Lower lobe of right lung (tissue), 2 donors: ENCODE measurements at places on chromosomes 1 and 21. TPM values are rescaled to one million over a fixed set of nuclear protein-coding genes. Genes with fewer than 3 reads are reported as not detected.

The OLIG2 gene
- total RNA-seq: not detected

The IL12RB2 gene
- total RNA-seq: 1.3 TPM

The HIVEP3 gene
- 11.6 TPM for total RNA-seq

The GJA9 gene
- not detected for total RNA-seq

The MXRA8 gene
- 39.3 TPM for total RNA-seq

The KRTAP11-1 gene
- total RNA-seq: not detected

The SMYD2 gene
- 41.6 TPM for total RNA-seq

The MROH9 gene
- total RNA-seq: 1.2 TPM

GRCh38 chr1:227996187-227996950 lies 10.4 kb upstream of the WNT3A start:
- no peak overlapping the region for H3K4me3 ChIP-seq
- H3K27ac ChIP-seq: no peak overlapping the region
- no peaks in the 10 kb centered on the region for H3K36me3 ChIP-seq
- no peaks in the 10 kb centered on the region for H3K4me1 ChIP-seq
- DNase-seq: no peak

DNA sequence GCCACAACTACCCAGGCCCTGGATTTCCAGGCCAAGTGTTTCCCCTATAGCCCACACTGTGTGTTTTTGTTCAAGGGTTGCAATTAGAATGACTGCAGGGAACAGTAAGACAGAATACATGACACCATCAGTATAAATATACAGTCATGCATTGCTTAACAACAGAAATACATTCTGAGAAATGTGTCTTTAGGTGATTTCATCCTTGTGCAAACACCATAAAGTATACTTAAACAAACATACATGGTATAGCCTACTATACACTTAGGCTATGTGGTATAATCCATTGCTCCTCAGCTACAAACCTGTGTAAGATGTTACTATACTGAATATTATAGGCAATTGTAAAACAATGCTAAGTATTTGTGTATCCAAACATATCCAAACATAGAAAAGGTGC lies 7.5 kb upstream of the SLC44A5 start:
- peaks cover 22% of the 10 kb centered on the region for H3K4me1 ChIP-seq
- no peak overlapping the region for H3K27ac ChIP-seq
- H3K4me3 ChIP-seq: no peak overlapping the region
- peaks cover 36% of the 10 kb centered on the region for H3K27me3 ChIP-seq
- no peak for DNase-seq

DNA sequence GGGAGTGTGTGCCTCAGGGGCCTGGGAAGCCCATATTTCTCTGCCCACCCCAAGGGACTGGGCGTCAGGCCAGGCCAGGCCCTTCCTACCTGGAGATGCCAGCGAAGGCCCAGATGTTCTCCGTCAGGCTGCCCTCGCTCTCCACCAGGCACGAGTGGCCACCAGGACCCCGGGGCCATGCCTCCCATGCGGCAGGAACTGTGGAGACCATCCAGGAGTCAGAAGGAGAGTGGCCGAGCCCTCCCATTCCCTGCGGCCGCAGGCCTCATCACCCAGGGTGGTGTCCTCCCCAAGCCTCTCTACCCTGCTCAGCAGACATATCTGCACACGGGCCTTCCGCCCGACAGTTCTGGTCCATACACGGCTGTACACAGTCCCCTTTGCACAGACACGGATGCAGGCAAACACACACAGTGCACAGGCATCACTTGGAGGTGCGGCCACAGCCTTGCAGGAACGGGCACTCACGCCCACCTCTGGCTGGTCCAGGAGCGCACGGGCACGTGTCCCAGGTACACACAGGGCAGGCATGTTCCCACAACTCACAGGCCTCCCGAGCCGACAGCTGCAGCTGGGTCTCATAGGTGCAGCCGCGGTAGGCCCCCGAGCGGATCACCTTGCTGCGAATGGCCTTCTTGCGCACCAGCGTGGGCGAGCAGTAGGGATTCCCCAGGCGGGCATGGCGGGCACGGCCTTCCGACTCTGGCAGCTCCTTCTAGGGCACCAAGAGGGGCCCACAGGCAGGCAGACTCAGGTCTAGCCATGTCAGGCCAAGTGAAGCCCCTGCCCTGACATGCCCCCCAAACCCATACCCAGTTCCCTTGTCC lies 5.9 kb upstream of the KIF17 start:
- no peak overlapping the region for H3K27ac ChIP-seq
- no peaks in the 10 kb centered on the region for H3K36me3 ChIP-seq
- H3K4me1 ChIP-seq: no peaks in the 10 kb centered on the region
- no peak for DNase-seq
- H3K27me3 ChIP-seq: peaks cover 4% of the 10 kb centered on the region
- no peak overlapping the region for H3K4me3 ChIP-seq

DNA sequence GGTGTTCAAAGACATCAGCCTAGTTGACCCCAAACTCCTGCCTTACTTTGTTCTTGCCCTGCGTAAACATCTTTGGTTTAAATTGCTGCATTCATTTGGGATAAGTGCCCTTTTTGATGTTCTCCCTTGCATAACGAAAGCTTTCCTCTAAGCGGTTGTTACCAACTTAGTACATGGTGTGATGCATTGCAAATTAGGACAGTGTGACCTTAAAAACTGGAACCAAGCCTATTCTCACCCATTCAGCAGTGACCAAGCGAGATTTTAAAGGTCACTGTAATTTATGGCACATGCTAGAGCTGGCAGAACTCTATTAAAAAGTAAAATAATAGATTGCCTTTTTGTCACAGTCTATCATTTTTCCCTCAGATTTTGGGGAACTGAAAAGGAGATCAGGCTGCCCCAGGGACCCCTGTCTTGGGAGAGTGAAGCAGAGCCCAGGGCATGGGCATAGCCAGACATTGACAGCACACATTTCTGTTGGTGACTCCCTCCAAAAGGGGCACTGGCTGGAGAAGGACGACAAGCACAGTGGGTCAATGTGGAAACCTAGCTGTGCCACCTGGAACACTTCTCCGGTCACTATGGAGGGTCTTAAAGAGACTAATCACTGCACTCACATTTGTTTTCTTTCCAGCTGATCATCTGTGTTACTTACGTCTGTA lies 63.9 kb downstream of the KCNK1 start:
- no peaks in the 10 kb centered on the region for H3K4me1 ChIP-seq
- no peak overlapping the region for H3K27ac ChIP-seq
- H3K4me3 ChIP-seq: no peak overlapping the region
- H3K36me3 ChIP-seq: no peaks in the 10 kb centered on the region
- no peak for DNase-seq
- H3K27me3 ChIP-seq: no peaks in the 10 kb centered on the region

DNA sequence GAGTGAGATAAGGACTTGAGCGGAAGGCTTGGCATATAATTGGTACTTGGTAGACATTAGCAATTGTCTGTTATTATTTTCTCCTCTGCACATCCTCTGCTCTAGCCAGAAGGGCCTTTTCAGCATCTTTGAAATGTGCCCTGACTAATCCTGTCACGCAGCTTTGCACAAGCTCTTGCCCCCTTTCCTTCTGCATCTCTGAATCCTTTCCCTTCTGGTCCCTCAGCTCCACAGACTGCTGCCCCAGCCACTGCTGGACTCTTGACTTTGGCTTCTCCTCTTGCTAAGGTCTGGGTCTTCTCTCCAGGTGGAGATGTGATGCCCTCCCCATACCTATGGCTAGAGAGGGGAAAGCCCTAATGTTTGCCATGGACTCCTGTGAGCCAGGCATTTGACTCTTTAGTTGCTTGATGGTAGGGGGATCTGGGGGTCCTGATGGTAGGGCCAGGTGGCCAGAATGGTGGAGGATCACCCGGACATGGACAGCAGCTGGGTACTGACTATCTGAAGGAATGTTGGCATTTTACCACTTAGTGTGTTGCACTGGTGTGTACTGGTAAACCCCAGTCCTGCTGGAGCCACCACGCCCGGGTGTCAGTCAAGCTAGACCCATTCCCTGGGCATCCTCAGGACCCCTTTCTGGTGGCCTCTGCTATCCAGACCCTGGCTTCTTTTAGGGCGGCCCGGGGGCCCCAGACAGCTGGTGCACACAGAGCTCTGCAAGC lies 4.4 kb downstream of the HPCA start:
- DNase-seq: no peak
- no peak overlapping the region for H3K4me3 ChIP-seq
- no peak overlapping the region for H3K27ac ChIP-seq
- H3K27me3 ChIP-seq: peaks cover 71% of the 10 kb centered on the region
- H3K4me1 ChIP-seq: peaks cover 9% of the 10 kb centered on the region
- no peaks in the 10 kb centered on the region for H3K36me3 ChIP-seq

- DNase-seq: no peak
- H3K4me3 ChIP-seq: no peak overlapping the region
- H3K36me3 ChIP-seq: peaks cover 15% of the 10 kb centered on the region
- H3K4me1 ChIP-seq: peaks cover 4% of the 10 kb centered on the region
- no peaks in the 10 kb centered on the region for H3K27me3 ChIP-seq
- H3K27ac ChIP-seq: no peak overlapping the region
These were observed 19.2 kb downstream of the SPRTN start for GRCh38 chr1:231357187-231357772.

DNA sequence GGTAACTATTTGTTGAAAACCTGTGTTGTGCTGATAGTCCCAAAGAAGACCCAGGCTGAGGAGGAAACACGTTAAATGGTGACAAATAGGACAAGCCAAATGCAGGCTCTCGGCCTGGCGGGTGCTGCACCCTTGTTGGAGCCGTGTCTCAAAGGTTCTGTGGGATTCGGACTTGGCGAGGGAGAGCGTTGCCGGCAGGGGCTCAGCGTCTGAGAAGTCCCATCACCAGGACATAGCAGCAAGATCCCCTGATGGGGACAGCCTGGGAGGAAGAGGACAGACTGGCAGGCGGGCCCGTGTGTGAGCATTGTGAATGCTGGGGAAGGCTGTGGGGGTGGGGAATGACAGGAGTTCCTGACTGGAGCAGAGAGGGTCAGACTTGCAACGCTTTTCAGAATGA lies 142.5 kb downstream of the PGBD5 start:
- peak; percentile 32 for DNase-seq
- H3K4me3 ChIP-seq: no peak overlapping the region
- peaks cover 5% of the 10 kb centered on the region for H3K27me3 ChIP-seq
